ENCODE measurements at places on chromosomes 5 and 9. TPM values are rescaled to one million over a fixed set of nuclear protein-coding genes. Genes with fewer than 3 reads are reported as not detected.

The SH3TC2 gene
- total RNA-seq: 32.0 TPM

The CDKN2A gene
- total RNA-seq: 293 TPM

The ADRA1B gene
- 0.29 TPM for total RNA-seq

The PPIP5K2 gene
- 52.2 TPM for total RNA-seq

The SMIM33 gene
- not detected for total RNA-seq

The MTMR12 gene
- 14.5 TPM for total RNA-seq

The PRRX2 gene
- total RNA-seq: 1.3 TPM

The IFNA21 gene
- not detected for total RNA-seq

The NUTM2F gene
- total RNA-seq: not detected

The PCDHB15 gene
- not detected for total RNA-seq

The RAB3C gene
- not detected for total RNA-seq

The VCAN gene
- 6.7 TPM for total RNA-seq

The P4HA2 gene
- 38.7 TPM for total RNA-seq

The SH3PXD2B gene
- 9.8 TPM for total RNA-seq

The SVEP1 gene
- 0.04 TPM for total RNA-seq

The CAMK2A gene
- 0.15 TPM for total RNA-seq

The LCN10 gene
- not detected for total RNA-seq

The DPP7 gene
- 101 TPM for total RNA-seq

The BSPRY gene
- 22.6 TPM for total RNA-seq

The LRRC26 gene
- total RNA-seq: 2.0 TPM

The RNF180 gene
- total RNA-seq: 5.1 TPM

The DIRAS2 gene
- not detected for total RNA-seq

The GHR gene
- 2.2 TPM for total RNA-seq

The LURAP1L gene
- total RNA-seq: 16.4 TPM

The GABRA1 gene
- total RNA-seq: not detected

The LEAP2 gene
- total RNA-seq: not detected

The BARHL1 gene
- total RNA-seq: not detected

The PCDHGA6 gene
- 1.6 TPM for total RNA-seq

The SOX30 gene
- not detected for total RNA-seq

The EIF4E1B gene
- total RNA-seq: not detected

The RC3H2 gene
- total RNA-seq: 18.0 TPM

The FBP2 gene
- not detected for total RNA-seq

The ISL1 gene
- total RNA-seq: 1.4 TPM

The RANBP3L gene
- total RNA-seq: not detected

The TARS1 gene
- total RNA-seq: 184 TPM

The DRD1 gene
- total RNA-seq: not detected

The INSYN2B gene
- total RNA-seq: 1.5 TPM

The PCDHA11 gene
- not detected for total RNA-seq

The TSSK1B gene
- 0.33 TPM for total RNA-seq

The PLAC8L1 gene
- not detected for total RNA-seq

The EIF4EBP3 gene
- not detected for total RNA-seq

The NR5A1 gene
- total RNA-seq: not detected

The SOHLH1 gene
- not detected for total RNA-seq

The GCNT4 gene
- total RNA-seq: under 0.01 TPM

The RELL2 gene
- 4.1 TPM for total RNA-seq

The SLCO6A1 gene
- total RNA-seq: not detected

The SPATA31C1 gene
- total RNA-seq: not detected

The IL9 gene
- not detected for total RNA-seq

The CNTNAP3B gene
- 12.5 TPM for total RNA-seq

The TICAM2 gene
- 5.0 TPM for total RNA-seq
